ENCODE measurements at places on chromosomes 6 and 20. TPM values are rescaled to one million over a fixed set of nuclear protein-coding genes. Genes with fewer than 3 reads are reported as not detected.
A peak's percentile ranks its signal among the peaks of the same experiment; 100 is the strongest.

DNA sequence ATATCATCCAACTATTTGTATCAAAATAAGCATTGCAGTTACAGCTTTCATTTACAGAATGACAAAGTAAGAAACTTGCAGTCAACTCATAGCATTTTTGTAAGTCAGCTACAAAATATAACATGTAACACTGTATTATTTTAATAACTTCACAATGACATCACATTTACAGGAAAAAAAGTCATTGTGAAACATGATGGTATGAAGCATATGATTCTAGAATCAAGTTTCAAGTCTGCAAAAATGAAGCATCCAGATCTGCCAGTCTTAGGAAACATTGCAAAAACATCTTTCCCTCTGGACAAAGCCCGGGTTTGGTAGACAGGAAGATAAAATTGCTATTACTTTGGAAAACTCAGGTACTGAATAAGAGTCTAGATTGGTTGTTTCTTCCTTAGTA, 263.9 kb upstream of the NT5E start:
- no peak for DNase-seq
- no peaks in the 10 kb centered on the region for H3K27me3 ChIP-seq
- no peak overlapping the region for H3K4me3 ChIP-seq
- no peak overlapping the region for H3K27ac ChIP-seq
- no peaks in the 10 kb centered on the region for H3K36me3 ChIP-seq

DNA sequence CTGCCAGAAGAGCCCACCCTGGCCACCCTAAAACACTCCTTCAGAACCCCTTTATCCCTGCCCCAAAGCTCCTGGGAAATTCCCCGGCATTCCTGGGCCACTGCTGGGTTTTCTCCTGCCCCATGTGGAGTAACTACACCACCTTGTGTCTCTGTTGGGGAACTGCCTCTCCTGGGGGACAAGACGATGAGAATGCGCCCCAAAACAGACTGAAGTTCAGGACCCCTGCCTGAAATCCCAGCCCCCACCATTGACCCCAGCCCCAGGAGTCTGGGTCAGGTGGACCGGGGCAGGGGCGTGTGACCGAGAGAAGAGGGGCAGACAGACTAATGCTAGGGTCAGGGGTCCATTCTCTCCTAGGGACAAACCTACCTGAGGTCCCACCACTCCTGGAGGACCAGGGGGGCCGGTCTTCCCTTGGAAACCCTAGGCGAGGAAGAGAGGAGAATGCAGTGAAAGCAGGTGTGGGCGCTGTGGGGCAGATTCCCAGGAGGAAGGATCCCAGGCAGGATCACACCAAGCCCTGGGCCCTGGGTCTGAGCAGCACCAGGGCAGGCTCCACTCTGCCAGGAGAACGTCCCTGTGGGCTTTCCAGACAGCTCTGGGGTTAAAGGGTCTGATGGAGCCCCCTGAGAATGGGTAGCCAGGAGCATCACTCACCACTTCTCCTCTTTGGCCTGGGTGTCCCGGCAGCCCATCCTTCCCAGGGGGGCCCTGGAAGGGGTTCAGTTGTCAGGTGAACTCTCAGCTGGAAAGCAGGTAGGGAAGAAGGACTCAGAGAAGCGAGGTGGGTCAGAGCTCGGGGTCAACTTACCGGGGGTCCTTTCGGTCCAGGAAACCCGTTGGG, 19.4 kb downstream of the COL11A2 start:
- no peaks in the 10 kb centered on the region for H3K36me3 ChIP-seq
- no peaks in the 10 kb centered on the region for H3K27me3 ChIP-seq
- peak overlapping the region; percentile 30 for H3K27ac ChIP-seq
- peak; percentile 27 for DNase-seq

- H3K27me3 ChIP-seq = no peaks in the 10 kb centered on the region
- no peak for DNase-seq
- H3K36me3 ChIP-seq = no peaks in the 10 kb centered on the region
- H3K27ac ChIP-seq = no peak overlapping the region
- H3K4me1 ChIP-seq = no peaks in the 10 kb centered on the region
- H3K4me3 ChIP-seq = no peak overlapping the region
These were observed 120.3 kb downstream of the PXDC1 start for GRCh38 chr6:3631186-3631585.

- H3K27ac ChIP-seq = no peak overlapping the region
- no peak for DNase-seq
- no peaks in the 10 kb centered on the region for H3K27me3 ChIP-seq
- H3K36me3 ChIP-seq = no peaks in the 10 kb centered on the region
- no peak overlapping the region for H3K4me3 ChIP-seq
These were observed 5.4 kb downstream of the SLC29A1 start for GRCh38 chr6:44228836-44229235.

- H3K27ac ChIP-seq = no peak overlapping the region
- no peaks in the 10 kb centered on the region for H3K4me1 ChIP-seq
- no peaks in the 10 kb centered on the region for H3K27me3 ChIP-seq
- no peak for DNase-seq
These were observed 59.6 kb downstream of the OLIG3 start for GRCh38 chr6:137434640-137435039.

- no peak overlapping the region for H3K27ac ChIP-seq
- H3K36me3 ChIP-seq = no peaks in the 10 kb centered on the region
- H3K4me1 ChIP-seq = no peaks in the 10 kb centered on the region
- H3K4me3 ChIP-seq = no peak overlapping the region
- peak; percentile 4 for DNase-seq
These were observed 238.5 kb downstream of the HDGFL1 start for GRCh38 chr6:22807818-22808217.

- no peaks in the 10 kb centered on the region for H3K27me3 ChIP-seq
- no peak overlapping the region for H3K27ac ChIP-seq
- H3K4me1 ChIP-seq = 0 out of 2 replicates have a peak, but pooled peaks cover 12% of the 10 kb centered on the region
- no peak overlapping the region for H3K4me3 ChIP-seq
These were observed 6.6 kb downstream of the HTR1B start for GRCh38 chr6:77456531-77457248.

DNA sequence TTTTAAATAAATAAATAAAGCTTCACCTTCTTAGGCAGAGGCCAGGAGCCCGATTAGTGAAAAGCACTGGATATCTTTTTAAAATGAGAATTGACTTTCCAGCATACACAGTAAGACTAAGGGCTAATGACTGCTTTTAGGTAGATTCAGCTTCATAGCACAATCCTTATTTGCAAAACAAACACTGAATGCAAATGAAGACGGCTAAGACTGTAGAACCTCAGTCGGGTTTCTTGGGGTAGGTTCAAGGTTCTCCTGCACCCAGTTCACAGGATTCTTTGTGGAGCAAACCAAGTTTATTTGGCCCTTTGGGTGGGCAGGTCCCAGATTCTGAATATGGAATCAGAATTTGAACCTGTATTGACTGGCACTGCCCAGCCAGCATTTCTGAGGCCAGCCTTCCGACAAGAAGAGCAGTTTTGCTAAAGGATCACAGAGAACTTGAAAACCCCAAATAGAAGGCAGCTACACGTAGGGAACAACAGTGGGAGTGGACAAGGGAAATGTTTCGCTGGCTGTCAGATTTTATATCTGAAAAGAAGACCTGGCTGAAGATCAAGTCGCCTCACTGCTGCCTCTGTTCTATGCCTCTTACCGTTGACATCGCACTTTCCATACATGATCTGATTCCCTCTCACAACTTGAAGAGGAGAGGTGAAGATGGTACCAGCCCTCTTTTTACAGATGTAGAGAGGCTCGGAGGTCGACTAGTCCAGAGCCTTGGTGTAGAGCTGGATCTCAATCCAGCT, 8.2 kb downstream of the TRERF1 start:
- H3K27me3 ChIP-seq = no peaks in the 10 kb centered on the region
- H3K27ac ChIP-seq = no peak overlapping the region
- H3K4me3 ChIP-seq = no peak overlapping the region
- H3K36me3 ChIP-seq = no peaks in the 10 kb centered on the region
- H3K4me1 ChIP-seq = no peaks in the 10 kb centered on the region
- DNase-seq = no peak

DNA sequence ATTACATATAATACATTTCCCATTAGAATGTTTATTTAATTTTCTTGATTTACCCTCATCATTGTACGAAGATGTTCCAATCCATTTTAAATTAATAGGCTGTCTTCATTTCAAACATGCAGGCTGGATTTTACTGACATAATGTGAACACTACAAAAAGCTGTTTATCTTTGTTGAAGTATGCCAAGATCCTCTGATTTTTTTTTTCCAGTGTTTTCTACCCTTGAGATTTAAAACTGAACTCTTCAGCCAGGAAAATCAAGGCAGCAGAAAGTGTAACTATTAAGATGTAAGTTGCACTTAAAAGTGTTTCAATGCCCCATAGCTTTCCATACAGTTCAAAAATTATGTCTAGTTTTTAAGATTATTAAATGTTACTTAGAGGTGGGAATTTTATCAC, 43.5 kb downstream of the PRKN start:
- no peak overlapping the region for H3K4me3 ChIP-seq
- no peak for DNase-seq
- H3K4me1 ChIP-seq = peaks cover 9% of the 10 kb centered on the region
- no peak overlapping the region for H3K27ac ChIP-seq
- no peaks in the 10 kb centered on the region for H3K36me3 ChIP-seq

DNA sequence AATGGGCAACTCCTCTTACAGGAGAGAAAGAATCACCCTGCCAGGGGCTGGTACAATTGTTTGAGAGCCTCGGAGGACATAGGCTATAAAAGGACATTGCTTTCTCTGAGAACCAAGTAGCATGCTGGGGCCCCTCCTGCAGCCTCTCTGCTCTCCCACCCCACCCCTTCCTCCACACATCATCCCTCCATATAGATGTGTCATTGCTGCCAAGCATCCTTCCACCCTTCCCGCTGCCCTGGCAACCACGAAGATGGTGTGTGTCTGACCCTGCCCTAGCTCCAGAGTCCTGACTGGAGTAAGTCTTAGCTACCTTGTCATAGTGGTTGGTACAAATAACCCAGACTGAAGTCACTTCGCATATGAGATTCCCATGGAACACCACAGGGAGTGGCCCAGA, 129.7 kb downstream of the SNX5 start:
- no peaks in the 10 kb centered on the region for H3K27me3 ChIP-seq
- no peak overlapping the region for H3K4me3 ChIP-seq
- H3K36me3 ChIP-seq = no peaks in the 10 kb centered on the region
- DNase-seq = no peak

- no peak for DNase-seq
- H3K4me3 ChIP-seq = no peak overlapping the region
- no peaks in the 10 kb centered on the region for H3K36me3 ChIP-seq
- H3K27ac ChIP-seq = no peak overlapping the region
- no peaks in the 10 kb centered on the region for H3K27me3 ChIP-seq
These were observed 38.6 kb upstream of the APCDD1L start for GRCh38 chr20:58553841-58554240.

GRCh38 chr20:9149087-9149486, 80.2 kb downstream of the PLCB4 start:
- H3K36me3 ChIP-seq = no peaks in the 10 kb centered on the region
- no peaks in the 10 kb centered on the region for H3K4me1 ChIP-seq
- no peak for DNase-seq
- H3K27ac ChIP-seq = no peak overlapping the region

- peak; percentile 43 for DNase-seq
- no peaks in the 10 kb centered on the region for H3K4me1 ChIP-seq
- no peak overlapping the region for H3K27ac ChIP-seq
- H3K27me3 ChIP-seq = no peaks in the 10 kb centered on the region
These were observed 17.9 kb upstream of the EXOC2 start for GRCh38 chr6:710601-711571.

DNA sequence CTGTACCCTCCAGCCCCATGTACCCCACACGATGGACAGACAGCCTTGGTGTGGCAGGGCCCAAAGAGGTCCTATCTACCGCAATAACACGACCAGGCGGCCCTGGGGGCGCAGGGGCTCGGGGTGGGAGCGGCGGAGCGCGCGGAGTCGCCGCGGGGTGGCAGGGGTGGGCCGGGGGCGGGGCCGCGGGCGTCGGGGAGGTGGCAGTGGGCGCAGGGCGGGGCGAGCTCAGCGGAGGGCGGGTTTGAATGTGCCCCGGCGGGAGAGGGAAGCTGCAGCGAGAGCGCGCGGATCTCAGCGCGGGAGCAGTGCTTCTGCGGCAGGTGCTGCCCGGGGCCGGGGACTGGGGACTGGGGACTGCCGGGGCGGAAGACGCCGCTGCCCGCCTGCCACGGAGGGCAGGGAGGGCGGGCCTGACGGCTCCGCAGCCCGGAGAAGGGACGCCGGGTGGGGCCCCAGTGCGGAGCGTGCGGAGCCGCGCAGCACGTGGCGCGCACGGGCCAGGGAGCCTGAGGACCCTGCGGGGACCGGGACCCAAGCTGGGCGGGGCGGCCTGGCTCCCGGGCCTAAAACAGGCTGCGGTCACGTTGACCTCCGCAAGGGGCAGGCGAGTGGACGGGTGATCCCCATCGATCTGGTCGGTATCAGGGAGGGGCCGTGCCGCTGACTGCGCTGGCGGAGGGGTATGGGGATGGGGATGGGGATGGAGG, at the start of gene SLC29A1:
Gene SLC29A1, plus strand, starts transcription at position 277 of the 710 bp plus-strand sequence. CDS start 3,719 bp downstream, outside the sequence.
- peaks cover 44% of the 10 kb centered on the region for H3K4me1 ChIP-seq
- H3K4me3 ChIP-seq = peak within 1 kb of the TSS; percentile 59
- no peaks in the 10 kb centered on the region for H3K27me3 ChIP-seq

DNA sequence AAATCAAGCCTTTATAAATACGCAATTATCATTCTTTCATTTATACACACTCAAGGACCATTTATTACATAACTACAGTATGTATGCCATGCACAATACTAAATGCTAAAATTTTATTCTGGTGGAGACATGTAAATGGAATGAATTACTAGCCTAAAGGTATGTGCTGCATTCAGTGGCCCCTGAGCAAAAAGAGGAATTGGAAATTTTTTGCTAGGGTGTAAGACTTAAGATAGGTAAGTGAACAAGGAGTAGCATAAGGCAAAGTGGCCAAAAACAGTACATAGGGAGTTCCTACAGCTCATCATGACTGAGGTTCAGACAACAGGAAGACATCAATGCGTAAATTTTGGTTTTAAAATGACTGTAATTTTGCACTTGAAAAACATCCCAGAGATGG, 2.3 kb upstream of the MTFR2 start:
- no peaks in the 10 kb centered on the region for H3K27me3 ChIP-seq
- peaks cover 9% of the 10 kb centered on the region for H3K4me1 ChIP-seq
- no peak for DNase-seq
- no peaks in the 10 kb centered on the region for H3K36me3 ChIP-seq

DNA sequence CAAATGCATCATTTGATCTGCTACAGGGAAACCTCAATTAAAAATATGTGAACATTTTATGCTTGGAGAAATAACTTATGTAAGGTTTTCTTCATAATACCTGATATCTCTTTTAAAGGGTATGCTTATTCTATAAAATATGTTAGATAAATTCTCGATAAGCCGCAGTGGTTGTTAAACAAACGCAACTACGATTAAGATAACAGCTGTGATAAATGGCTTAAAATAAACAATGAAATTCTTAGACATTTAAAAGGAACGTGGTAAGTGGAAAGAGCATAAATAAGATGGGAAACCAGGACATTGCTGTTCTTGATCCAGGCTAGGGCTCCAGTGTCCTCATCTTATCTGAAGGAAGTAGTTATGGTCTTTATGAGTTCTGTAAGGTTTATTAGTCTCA, 415.9 kb downstream of the CD83 start:
- H3K27me3 ChIP-seq = no peaks in the 10 kb centered on the region
- DNase-seq = no peak
- H3K36me3 ChIP-seq = no peaks in the 10 kb centered on the region
- H3K4me3 ChIP-seq = no peak overlapping the region
- H3K4me1 ChIP-seq = peaks cover 7% of the 10 kb centered on the region

- H3K4me1 ChIP-seq = no peaks in the 10 kb centered on the region
- H3K36me3 ChIP-seq = no peaks in the 10 kb centered on the region
- no peak overlapping the region for H3K27ac ChIP-seq
These were observed 31.9 kb upstream of the NFATC2 start for GRCh38 chr20:51574248-51575033.

The APCDD1L gene
- total RNA-seq = not detected

The HLA-DRB5 gene
- total RNA-seq = not detected

The BPIFA1 gene
- not detected for total RNA-seq

The CD24 gene
- 81.7 TPM for total RNA-seq

The CALHM5 gene
- total RNA-seq = 1.3 TPM

The PLCB4 gene
- total RNA-seq = 3.0 TPM

The SNAP25 gene
- total RNA-seq = not detected

The HEY2 gene
- total RNA-seq = 0.12 TPM

The C20orf202 gene
- total RNA-seq = not detected

Data from Caco-2 (cell line).